Myocyte (in vitro differentiated cells): ENCODE measurements at places on chromosomes 16 and 17.

GRCh38 chr16:28543072-28543471 lies 4.3 kb upstream of the NUPR1 start:
- no peak for DNase-seq

GRCh38 chr17:82000803-82001570 lies 21.7 kb downstream of the CENPX start:
- peak; percentile 53 for DNase-seq

DNA sequence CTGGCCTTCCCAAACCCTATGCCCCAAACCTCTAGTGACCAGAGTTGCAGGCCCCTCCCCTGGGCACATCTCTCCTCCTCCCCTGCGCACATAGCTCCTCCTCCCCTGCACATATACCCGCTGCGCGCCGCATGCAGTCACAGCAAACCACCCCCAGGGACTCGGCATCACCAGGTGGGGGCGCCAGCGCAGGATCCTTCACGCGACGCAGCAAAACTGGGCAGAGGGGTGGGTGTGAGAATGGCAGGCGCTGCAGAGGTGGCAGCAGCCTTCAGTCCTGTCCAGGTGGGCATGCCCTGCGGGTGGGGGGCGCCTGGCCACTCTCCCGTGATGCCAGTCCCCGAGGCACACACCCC lies 5.6 kb downstream of the CORO6 start:
- no peak for DNase-seq

DNA sequence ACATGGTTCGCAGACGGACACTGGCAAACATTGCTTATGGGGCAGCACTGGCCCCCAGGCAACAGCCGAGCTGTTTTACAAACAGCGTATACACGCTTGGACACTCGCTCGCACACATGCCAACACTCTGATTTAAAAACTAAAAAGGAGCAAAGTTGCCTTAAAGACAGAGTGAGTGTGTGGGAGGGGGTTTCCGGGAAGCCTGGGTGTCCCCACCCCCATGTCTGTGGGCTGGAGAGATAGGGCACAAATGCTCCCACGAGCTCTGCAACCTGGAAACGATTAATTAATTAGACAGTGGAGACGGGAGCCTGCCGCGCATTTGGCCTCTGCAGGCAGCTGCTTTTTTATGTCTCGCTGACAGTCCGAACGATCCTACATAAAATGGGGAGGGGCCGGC lies 107.9 kb upstream of the ZNF469 start:
- no peak for DNase-seq

GRCh38 chr16:88927010-88927409 lies 50.0 kb downstream of the CBFA2T3 start:
- DNase-seq, result no peak

GRCh38 chr16:83854420-83854819 lies 44.5 kb upstream of the MLYCD start:
- no peak for DNase-seq

GRCh38 chr17:64323774-64324173 lies 60.7 kb upstream of the TEX2 start:
- no peak for DNase-seq

- no peak for DNase-seq
These were observed 3.5 kb downstream of the GPATCH8 start for GRCh38 chr17:44499722-44500121.
